Stimulated activated CD8-positive, alpha-beta memory T cell treated with anti-CD3 and anti-CD28 coated beads, Interleukin-4, amount 100 ng/mL, for 1 hour (primary cell): ENCODE measurements at places on chromosomes 13 and 19.

GRCh38 chr13:108669381-108669780 lies 40.0 kb downstream of the MYO16 start:
- no peak for DNase-seq

DNA sequence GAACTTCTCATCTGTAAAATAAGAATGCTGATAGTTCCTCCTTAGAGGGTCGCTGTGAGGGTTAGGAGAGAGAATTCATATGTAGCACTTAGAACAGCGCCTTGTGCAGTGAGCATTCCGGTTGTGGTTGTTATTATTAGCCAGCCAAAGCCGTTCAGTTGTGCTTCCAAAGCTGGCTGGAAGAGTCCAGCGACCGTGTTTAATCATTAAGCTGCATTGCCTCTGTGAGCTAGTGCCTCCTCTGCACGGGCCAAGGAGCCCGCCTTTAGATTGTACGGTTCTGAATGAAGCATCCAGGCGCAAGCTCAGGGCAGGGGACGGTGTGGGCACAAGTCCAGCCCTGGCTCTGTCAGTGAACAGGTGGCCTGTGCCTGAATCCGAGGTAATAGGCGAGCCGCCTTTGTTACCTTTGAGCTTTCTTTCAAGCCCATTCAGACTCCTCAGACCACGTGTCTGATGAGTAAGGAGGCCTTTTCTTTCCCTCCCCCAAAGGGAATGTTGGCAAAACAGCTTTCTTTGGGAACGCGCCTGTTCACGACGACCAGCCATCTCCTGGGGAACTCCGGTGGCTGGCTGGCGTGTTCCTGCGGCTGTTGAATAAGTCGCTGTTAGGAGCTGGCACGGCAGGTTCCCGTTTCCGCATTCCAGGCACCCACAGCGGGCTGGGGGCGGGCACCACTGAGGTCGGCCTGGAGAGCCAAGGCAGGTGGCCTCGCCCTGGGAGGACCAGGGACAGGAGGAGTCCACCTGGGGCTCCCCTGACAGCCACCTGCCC lies 25.1 kb downstream of the SIPA1L3 start:
- no peak for DNase-seq

- no peak for DNase-seq
Measured at GRCh38 chr19:2449019-2449418, 7.7 kb downstream of the LMNB2 start.

DNA sequence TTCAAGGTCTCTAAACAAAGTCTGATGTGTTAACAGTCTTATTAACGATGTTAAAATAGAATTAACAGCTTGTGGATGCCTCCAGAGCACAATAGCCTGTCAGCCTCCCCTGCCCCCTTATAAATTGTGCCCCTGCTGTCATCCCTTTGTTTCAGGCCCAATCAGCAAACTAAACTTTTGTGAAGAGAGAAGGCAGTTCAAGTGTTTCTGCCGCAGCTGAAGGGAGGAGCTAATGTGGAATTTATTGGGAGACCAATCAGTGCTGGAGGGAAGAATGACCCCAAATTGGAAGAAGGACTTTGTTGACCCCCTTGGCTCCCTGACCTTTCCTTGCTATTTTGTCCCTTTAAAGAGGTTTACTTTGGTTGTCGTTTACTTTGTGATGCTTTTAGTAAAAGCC lies 160.5 kb downstream of the TM9SF2 start:
- no peak for DNase-seq

DNA sequence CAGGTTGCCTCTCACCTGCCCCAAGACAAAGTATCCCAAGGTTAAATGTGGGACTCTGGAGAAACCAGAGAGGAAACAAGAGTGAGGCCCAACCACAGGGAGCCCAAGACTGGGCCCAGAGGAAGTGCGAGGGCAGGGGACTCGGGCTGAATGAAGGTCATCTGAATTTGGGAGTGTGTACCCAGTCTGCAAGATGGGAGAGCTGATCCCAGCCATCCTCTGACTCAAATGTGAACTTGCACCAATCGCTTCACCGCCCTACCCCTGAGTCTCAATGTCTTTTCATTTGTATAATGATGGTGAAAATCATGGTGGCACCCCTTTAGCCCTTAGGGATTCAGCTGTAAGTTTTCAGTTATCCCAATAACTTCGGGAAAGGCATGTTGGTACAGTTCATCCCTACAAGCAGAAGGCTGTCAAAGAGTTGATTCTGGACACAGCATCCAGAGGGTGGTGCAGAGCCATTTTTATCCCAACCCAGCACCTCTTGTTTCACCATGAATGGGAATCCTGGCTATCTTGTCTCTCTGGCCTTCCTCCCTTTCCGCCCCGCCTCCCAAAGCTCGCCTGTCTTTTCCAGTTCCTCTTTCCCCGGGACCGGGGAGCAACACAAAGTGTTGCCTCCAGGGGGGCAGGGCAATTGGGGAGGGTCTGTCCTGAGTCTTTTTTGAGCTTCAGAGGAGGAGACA lies 123.4 kb downstream of the NUFIP1 start:
- no peak for DNase-seq

GRCh38 chr19:3224346-3225168 lies at the start of gene CELF5:
Gene CELF5 (plus strand): TSS chr19:3224661. CDS start chr19:3224740, 79 bp downstream.
- no peak for DNase-seq

DNA sequence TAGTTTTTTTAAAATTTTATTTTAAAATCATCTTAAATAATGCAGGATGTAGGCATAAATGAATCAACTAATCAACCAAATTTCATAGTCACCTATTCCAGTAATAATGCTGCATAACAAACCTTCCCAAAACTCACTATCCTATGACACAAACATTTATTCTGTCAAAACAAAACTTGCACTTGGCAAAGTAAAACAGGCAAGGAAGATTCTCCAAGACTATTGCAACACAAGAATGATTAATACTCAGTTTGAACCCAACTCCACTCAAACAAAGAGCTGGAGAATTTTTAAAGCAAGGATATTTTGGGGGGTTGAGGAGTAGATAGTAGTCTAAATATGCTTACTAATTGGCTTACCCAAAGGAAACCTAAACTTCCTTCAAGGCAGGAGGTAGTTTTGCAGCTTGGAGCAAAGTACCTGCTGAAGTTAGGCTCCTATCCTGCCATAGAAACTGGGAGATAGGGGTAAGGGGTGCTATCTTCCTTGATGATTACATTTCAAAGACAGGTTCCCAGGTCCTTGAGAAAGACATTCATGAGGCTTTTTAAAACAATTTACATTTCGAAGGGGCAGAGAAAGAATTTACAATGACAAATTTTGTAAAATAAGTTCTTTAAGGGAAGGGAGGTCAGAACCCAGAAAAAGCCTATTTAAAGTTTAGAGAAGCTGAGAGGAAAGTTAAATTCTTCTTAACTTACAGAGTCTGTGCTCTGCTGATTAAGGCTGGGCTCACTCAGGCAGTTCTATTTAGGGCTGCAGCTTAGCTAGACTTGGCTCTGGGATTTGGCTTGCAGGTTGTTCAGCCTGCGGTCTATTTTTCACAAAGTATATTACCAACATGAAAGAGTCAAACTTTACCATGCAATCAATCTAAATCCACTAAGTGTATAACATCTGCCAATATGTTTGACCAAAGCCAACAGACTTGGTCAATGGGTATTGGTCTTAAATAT lies 549.0 kb downstream of the KCTD12 start:
- no peak for DNase-seq

DNA sequence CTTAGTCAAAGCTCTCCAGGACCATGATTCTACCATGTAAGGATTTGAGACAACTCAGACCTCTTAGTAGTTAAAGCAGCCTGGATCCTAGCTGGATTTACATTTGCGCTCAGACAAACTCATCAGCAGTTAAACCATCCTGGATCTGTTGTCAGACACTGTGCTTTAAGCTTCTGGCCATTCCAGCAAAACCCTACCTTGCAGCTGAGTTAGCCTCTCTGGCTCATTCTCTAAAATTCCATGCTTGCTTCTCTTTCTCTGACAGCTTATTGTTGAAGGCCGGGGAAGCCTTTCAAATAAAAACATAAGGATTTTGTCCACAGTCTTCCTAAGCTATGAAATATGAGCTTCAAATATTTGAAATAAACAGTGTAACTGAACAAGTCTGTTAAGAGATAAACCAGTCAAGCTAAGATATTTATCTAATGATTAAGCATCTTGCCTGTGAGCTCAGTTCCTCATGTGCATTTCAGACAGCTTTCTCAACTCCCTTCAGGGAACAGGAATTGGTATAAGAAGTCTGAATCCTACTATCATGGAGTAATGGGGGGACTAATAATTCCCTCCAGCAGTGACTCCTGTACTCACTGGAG lies 89.3 kb downstream of the SLAIN1 start:
- DNase-seq: no peak

- DNase-seq: no peak
Measured at GRCh38 chr19:50723735-50724521, 764 bp downstream of the CLEC11A start.

DNA sequence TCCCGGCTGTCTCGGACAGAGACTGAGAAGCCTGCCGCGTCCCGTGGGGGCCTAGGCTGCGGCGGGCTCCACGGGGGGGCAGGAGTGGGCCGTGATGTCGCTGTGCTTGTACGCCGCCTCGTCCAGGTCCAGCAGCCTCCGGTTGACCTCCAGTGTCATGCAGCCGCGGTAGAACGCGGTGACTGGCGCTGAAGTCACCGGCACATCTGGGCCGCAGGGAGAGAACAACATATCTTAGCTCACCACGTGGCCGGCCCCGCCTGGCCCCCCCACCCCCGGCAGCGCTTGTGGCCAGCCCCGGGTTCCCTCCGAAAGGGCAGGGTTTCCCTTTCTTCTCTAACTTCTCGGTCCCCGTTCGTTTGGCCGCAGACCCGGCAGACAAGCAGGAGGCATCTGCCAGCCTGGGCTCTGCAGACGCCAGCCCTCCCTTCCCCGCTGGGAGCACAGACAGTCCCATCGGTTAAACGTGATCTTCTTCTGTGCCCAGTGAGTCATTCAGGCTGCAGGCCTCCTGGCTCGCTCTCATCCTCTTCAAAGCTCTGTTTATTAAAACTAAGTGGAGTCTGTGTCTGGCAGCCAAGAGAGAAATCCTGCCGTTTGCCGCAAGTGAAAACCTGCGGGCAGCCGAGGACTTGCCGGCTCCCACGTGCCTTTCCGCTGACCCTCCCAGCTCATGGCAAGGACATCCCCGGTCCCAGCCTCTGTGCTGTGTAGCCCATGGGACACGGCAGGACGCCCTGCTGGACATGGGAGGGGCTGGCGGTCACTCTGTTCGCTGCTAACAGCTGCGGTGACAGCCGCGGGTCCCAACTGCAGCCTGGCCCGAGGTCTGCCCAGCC lies 42.8 kb downstream of the GAS6 start:
- DNase-seq: no peak

GRCh38 chr13:85557691-85558467 lies 241.3 kb downstream of the SLITRK6 start:
- no peak for DNase-seq

DNA sequence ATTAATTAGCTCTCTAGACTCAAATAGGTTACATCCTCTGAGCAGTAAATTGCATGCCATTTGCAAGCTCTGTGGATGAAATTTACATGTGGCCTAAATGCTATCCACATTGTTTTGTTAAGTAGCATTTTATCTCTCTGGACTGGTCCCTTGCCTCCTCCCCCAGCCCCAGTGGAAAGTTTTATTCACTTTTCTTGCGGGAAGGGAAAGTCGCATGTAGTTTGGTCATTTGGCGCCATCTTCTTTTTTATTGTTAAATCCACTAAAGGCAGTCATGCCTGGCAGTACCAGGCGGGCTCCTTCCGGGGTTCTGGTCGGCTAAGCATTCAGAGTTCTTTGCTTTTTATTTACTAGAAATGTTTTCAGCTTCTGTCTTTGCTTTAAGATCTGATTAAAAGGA lies 188.7 kb downstream of the TM9SF2 start:
- DNase-seq: no peak

DNA sequence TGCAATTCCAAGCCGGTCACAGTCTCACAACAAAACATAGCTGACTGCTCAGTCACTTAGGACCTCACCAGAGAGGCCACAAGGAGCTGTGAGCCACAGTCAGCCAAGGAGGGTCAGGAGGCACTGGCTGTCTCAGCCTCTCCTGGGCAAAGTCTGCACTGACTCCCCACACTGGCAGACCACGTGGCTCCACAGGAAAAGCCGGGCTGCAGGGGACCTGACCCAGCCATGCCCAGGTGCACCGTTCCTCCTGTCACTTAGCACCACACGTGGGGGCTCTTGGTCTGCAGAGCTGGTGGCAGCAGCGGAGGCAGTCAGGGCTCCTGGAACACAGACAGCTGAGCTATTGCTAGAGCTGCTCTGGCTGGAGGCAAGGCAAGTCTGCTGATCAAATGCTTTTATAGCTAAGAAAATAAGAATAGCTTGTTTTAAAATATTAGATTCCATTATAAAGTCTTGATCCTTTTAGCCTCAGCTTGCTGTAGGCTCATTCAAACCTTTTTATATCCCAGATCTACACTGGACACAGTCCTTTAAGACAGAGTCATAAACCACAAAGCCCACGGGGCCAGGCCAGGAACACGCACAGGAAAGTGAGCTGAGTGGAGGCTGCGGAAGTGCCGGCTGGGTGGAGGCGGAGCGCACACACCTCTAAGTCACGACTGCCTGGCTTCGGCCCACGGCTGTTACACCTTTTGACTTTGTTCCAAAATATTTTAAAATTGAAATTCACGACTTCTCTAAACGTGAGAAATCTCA lies 744.1 kb downstream of the UQCRFS1 start:
- DNase-seq: no peak

- no peak for DNase-seq
Measured at GRCh38 chr13:48602296-48603016, 51.3 kb upstream of the CYSLTR2 start.

DNA sequence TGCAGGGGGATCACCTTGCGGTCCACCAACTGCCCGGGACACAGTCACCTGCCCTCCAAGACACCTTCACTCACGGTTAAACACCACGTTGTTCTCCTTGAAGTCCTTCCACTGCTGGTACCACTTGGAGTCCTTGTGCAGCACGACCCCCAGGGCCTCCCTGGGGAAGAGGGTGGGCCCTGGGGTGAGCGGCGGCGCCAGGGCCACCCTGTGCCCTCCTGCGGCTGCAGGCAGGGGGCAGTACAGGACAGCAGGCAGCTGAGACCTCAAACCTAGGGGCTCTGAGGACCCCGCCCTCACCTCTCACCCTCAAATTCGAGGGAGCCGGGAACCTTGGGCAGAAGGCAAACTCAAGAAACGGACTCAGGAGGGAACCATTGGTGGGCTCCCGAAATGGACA lies 7.5 kb upstream of the CTXN1 start:
- no peak for DNase-seq

- no peak for DNase-seq
Measured at GRCh38 chr13:50690006-50690405, 153.5 kb downstream of the DLEU7 start.

- DNase-seq: no peak
Measured at GRCh38 chr13:107842562-107843180, 372.7 kb downstream of the LIG4 start.

- DNase-seq: no peak
Measured at GRCh38 chr13:76994281-76994680, 2.4 kb downstream of the CLN5 start.

DNA sequence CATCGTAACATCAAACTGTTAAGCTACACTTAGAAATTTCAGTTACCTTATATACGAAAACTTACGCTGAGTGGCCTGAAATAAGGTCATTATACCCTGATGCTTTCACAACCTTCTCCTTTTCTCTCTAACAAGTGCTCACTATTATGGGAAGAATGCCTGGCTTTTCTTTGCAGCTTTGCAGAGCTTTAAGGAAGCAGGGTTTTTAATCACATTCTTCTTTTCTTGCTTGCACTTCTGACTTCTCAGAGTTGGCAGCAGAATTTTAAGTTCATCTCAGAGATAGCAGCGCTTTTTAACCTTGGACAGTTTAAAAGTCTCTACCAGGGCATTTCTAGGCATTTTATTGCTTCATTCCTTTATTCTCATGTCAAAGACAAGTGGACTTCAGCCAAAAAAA lies 285.1 kb downstream of the SPRY2 start:
- no peak for DNase-seq

- peak; percentile 39 for DNase-seq
Measured at GRCh38 chr19:4352701-4353121, 9.3 kb downstream of the MPND start.

- no peak for DNase-seq
Measured at GRCh38 chr13:106734198-106734597, 166.3 kb upstream of the ARGLU1 start.
